ENCODE measurements at places on chromosomes 16 and 17.

- peak; percentile 65 for DNase-seq
These were observed 1.0 kb downstream of the VEZF1 start for GRCh38 chr17:57986841-57987580.

GRCh38 chr16:47061204-47061603, 82.5 kb downstream of the NETO2 start:
- no peak for DNase-seq

DNA sequence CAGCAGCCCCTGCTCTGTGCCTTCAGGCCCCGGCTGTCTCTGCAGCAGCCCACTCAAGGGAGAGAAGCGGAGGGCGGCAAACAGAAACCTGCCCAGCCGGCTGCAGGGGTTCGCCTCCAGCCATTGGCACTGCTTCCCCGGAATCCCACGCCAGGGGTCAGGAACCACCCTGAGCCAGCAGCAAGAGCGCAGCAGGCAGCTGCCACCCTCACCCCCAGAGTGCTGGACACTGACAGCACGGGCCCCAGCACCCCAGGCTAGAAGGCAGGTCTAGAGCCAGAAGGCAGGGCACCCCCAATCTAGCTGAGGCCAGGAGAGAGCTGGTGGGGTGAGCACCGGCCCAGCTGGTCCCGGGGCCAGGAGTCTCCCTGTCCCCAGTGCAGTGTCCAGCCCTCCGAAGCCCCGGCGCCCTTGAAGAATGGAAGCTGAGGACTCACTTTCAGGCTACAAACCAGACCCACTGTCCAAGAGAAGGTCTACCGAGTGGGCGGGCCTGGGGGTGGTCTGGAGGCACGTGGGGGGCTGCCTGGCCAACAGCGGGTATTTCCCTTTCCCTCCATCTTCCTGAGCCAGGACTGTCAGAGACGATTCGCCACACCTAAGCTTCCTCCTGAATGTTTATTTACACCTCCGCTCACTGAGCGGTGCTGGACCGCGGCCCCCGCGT, 8.4 kb downstream of the UBALD2 start:
- no peak for DNase-seq

DNA sequence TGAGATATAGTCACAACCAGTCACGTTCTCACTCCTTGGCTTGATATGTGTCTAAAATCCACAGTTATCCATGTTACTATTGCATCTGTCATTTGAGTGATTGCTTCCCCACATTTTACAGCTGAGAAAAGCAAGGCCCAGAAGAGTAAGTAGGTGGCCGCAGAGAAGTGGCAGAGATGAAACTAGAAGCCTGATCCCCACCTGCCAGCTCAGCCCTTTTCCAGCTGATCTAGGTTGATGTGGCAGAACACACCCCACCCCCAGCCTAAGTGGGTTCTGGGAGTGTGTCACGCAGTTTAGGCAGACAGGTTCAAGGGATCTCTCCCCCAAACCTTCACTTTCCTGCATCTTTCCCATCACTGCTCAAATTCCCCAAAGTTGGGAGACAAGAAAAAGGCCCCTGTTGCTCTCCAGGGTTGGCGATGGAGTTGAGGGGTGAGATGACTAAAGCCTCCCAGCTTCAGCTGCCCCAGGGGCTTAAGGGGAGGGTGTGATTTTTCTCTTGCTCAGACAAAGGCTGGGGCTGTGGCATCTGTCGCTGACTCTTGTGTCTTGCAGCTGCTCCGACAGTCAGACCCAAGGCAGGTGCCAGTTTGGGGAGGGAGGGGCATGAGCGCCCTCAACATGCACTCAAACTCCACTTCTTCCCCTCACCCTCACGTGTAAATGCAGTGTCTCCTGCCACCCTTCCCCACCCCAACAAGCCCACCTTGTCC, 48.9 kb upstream of the LHX1 start:
- no peak for DNase-seq

DNA sequence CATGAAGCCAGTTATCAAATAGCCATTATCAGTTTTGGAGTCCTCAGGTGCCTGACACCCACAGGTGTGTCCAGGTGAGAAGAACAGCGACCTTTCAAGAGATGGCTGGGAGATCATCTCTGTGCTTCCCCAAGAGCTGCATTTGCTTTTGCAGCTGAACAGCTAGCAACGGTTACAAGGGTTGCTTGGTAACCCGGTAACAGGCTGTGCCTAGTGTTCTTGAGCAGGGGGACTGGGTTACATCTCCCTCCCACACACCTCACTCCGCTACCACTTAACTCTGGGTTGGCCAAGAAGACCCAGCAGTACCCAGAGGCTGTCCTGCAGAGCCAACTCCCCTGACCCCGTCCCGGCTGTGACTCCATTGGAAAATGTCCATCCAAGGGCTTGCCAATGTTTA, 147.0 kb downstream of the SLC39A11 start:
- no peak for DNase-seq

- no peak for DNase-seq
These were observed 8.9 kb upstream of the TNS4 start for GRCh38 chr17:40510328-40510648.
